H9 (cell line): ENCODE measurements at places on chromosomes 11 and 22.

DNA sequence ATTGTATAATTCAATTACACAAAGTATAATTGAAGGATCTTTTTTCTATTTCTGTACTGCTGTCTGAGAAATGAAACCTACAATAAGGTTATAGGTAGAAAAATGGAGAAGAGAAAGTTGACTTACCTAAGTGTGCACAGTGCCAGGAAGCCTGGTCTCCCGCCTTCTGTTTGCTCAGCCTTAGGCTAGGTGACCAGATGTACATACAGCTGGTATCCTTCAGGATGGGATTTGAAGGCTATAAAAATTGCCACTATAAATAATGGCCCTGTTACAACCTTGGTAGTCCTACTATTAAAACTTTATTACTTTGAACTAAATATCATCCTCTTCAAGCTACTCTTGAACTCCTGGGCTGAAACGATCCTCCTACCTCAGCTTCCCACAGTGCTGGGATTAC, 19.7 kb downstream of the OR51E2 start:
- no peak for DNase-seq

- DNase-seq, result no peak
These were observed 33.6 kb downstream of the SYN3 start for GRCh38 chr22:33024626-33025025.

DNA sequence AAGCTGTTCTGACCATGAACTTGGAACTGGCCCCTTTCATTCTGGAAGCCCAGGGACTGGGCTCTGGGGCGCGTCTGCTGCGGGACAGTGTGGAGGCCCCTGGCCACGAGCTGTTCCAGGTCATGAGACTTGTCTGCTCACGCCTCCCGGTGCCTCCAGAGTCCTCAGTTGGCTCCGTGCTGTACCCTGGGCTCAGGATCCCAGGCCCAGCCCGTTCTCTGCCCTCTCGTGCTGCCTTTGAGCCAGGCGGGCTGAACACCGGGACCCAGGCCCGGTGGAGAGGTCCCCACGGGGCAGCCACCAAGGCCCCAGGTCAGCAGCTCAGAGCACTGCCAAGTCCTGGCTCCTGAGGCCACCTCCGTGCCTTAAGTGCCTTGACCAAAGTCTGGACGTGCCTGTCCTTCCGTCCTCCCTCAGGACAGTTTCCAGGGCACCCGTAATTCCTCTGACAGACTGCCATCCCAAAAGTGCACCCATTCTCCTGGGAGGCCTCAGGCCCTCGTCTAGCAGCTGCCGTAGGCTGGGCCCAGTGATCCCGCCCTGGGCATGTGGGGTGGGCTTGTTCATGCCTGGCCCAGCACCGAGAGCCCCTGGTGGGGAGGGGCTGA, 36.3 kb upstream of the PPARA start:
- DNase-seq, result no peak

GRCh38 chr11:103450241-103450640, 341.0 kb downstream of the DYNC2H1 start:
- no peak for DNase-seq

- DNase-seq, result peak; percentile 53
These were observed 573 bp downstream of the PPFIA1 start for GRCh38 chr11:70270877-70271648.

GRCh38 chr11:61118004-61118403, 15.7 kb downstream of the CD5 start:
- DNase-seq, result no peak

DNA sequence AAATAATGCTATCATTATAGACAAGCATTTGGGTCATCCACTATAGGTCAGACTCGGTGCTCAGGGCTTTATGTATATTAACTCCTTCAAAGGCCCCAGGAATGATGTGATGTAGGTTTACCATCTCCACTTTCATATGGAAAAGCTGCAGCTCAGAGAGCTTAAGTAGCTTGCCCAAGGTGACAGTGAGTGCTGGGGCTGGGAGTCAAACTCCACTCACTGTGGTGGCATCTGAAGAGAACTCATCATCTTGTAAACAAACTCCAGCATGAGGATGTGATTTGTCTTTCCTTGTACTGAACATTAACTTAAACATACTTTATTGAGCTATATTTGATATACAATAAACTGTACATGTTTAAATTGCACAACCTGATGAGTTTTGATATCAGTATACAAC, 25.4 kb downstream of the TENM4 start:
- no peak for DNase-seq

GRCh38 chr11:73018856-73019255, 123.3 kb downstream of the FCHSD2 start:
- DNase-seq, result no peak

DNA sequence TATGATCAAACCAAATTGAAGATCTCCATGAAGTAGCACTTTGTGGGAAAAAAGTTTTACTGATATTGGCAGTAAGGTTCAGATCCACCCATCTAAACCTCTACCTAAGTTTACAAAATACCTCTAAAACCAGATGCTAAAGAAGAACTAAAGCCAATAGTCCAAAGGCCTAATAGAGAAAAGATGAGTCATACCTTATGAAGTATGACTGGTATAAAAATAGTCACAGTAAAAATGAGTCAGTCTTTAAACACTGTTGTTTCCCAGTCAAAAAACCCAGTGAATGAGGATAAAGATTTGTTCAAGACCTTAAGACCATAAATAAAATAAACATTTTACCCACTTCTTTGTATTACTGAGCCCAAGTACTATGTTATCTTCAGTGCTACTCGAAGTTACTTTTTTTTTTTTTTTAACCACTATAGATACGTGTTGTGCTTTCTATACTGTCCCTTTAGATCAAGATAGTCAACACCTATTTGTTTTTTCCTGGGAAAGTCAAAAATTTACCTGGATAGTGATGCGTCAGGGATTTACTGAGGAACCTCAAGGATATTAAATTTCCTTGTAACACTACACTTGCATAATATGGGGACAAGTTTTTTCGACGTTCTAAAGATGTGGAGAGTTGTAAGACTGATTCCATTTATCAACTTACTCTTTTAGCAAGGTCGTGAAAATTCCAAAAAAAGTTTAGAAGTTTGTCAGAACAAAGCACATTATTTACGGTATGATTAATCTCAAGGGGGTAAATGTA, 87.3 kb downstream of the CCDC73 start:
- DNase-seq, result no peak

- DNase-seq, result peak; percentile 24
These were observed 10.0 kb downstream of the PRR33 start for GRCh38 chr11:1881442-1882264.

DNA sequence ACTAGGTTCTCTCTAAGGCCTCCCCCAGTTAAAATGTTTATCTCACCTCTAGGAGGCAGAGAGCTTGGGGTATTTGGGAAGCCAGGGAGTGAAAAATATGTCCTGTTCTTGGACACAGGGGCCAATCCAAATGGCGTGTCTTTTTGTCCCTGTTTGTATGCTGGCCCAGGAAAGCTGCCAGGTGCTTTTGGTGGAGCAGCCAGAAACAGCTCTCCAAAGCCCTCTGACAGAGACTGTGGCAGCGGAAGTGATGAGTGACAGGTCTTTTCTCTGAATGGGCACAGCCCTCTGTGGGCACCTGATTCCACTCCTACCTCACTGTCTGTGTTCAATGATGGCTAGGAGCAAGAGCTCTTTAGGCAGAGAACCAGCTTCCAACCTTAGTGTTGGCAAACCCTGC, 106.4 kb upstream of the KIRREL3 start:
- no peak for DNase-seq

- no peak for DNase-seq
These were observed 911.1 kb downstream of the TBC1D22A start for GRCh38 chr22:47673557-47673956.

DNA sequence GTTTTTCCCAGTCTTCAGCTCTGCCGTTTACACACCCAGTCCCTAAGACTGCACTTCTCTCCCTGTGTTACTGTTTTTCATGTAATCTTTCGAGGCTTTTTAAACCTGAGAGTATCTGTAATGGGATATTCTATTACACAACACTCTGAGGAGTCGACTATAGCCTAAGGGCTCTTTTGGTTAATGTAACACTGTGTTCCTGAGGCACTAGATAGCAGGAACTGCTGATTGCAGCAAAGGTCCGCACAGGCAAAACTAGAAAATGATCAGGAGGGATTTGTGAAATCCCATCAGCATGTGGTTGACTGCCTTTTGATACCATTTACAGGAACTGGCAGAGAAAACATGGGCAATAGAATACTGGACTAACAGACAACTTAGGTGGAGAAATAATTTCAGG, 512.3 kb upstream of the RAG2 start:
- no peak for DNase-seq

- no peak for DNase-seq
These were observed 6.4 kb downstream of the ELFN2 start for GRCh38 chr22:37420686-37421467.

GRCh38 chr11:27648840-27649239, 51.4 kb downstream of the BDNF start:
- DNase-seq, result no peak
